ENCODE measurements at places on chromosomes 2 and 18.

- DNase-seq: no peak
Observed at GRCh38 chr18:40529478-40529877, 1425.6 kb upstream of the PIK3C3 start.

GRCh38 chr2:36214691-36215090, 140.9 kb upstream of the CRIM1 start:
- DNase-seq: no peak

DNA sequence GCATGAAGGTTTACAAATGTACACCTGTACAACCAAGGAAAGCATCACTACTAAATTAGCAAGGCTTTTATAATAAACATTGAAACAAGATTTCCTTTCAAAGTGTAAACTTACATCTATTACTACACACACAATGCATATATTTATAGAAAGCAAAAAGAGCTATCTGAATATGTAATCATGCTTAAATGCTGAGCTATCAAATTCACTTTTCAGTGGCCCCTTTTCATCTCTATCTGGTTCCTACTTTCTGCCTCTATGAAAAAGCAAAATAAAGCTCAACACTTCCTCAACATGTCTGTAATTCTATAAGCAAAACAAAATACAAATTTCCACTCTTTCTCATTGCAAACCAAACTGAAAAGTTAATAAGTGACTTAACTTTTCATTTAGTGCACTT, 25.5 kb upstream of the SDC1 start:
- DNase-seq: no peak

DNA sequence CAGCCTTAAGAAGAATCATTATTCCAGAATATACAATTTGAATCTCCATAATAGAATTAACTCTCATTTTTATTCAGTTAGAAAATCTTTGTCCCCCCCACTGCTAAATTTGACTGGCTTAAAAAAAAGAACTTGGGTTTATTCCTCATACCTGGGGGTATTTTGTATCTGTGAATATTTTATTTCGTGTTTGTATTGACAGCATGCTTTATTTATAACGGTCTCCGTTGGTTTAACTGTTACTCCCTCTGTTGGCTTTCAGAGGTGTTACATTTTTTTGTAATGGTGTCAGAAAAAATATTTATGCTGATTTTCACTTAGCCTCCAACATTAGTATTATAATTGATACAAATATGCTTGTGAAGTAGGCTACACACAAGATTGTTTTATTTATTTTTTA, 109.1 kb downstream of the HAUS1 start:
- DNase-seq: no peak

- no peak for DNase-seq
Observed at GRCh38 chr2:99987160-99987559, 155.2 kb downstream of the AFF3 start.

DNA sequence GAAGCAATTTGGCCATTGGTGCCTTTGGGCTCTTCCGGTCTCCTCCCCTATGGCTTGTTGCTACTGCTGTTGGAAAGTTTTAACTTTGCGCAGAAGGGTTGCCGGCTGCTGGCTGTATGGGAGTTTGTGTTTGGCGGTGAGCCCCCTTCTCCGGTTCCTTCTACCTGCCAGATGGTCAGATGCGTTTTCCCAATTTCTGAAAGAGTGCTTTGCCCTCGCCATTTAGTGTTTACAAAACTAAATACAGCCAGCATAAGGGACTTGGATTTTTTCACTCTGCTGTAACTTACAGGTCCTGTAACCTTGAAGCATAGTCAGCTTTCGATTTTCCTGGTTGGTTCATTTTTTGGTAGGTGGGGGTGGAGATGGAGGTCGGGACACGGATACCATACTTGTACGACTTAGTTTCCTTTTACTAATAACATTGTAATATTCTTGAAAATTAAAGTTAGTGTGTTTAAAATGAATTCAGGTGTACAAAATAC, 604 bp downstream of the COQ10B start:
- no peak for DNase-seq

DNA sequence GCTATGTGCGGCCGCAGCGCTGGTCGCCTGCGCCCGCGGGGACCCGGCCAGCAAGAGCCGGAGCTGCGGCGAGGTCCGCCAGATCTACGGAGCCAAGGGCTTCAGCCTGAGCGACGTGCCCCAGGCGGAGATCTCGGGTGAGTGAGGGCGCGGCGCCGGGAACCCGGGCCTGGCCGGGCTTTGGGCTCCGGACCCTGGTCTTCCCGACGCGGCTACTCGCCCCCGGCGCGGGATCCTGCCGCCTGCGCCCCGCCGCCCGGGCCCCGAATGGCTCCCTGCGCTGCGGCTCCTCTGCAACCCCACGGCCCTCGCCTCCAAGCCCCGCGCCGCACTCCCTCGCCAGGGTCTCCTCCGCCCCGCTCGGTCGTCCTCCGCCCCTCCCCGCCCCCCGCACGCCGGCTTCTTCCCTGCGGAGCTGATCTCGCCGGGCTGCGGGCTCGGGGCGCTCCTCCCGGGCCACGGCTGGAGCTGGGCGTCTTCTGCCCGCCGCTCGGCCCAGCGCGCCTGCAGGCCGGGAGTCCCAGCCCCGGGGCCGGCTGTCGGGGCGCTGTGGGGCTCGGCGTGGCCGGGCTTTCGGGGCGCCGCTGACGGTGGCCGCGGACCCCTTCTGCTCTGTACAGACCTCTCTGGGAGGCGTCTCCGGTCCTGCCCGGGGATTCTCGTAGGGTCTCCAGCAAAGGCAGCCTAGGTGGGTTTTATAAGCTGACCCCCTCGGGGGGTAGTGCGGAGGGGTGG, 652 bp downstream of the GPC1 start:
- no peak for DNase-seq

GRCh38 chr2:86037141-86037794, 68.4 kb downstream of the POLR1A start:
- DNase-seq: no peak

DNA sequence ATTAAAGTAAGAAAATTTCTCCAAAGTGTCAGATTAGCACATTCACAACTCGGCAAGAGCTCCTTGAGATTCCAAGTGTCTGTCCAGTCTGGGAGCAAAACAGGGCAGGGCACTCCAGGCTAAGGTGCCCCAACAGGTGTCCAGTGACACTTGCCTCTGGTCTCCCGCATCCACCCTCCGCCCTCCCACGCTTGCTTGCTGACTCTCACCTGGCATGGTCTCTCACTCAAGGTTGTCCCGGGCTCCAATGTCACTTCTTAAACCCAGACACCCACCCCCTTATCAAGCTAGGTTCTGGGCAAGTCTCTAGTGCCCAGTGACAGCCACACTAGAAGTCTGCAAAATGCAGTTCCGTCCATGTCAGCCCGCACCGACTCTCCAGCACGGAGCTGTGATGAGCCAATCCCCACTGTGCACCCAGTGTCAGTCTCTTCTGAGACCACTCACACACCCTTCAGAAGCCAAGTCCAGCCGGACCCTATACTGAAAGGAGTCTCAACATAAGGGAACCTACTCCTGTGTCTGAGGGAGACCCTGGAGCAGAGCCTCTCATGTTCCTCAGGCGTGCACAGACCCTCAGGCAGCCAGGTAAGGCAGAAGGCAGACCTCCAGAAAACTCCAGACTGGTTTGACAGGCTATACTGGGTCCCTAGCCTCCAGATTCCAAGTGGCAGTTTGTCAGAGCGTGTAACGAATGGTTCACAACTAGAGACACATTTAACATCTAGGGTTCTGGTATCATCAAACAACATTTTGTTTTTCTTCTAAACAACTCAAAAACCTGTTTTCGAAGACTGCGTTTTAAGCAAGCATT, 45.6 kb downstream of the HDLBP start:
- no peak for DNase-seq
